ENCODE measurements at places on chromosomes 16 and 17.

DNA sequence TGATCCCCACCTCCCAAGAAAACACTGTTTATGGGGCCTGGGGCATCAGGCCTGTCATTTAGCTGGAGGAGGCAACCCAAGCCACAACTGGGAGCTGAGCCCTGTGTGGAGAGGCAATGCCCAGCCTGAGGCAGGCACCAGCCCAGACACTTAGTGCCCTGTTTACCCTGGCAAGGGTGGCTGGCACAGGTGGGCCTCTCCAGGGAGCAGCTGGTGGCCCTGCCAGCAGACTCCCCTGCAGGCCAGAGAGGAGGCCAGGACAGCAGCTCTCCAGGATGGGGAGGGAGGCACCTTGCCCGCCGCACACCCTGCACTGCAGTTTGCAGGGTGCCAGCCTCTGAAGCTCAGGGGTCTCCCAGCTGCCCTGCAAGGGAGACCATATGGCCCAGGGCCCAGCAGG lies 9.1 kb upstream of the TMEM92 start:
- DNase-seq, result no peak

DNA sequence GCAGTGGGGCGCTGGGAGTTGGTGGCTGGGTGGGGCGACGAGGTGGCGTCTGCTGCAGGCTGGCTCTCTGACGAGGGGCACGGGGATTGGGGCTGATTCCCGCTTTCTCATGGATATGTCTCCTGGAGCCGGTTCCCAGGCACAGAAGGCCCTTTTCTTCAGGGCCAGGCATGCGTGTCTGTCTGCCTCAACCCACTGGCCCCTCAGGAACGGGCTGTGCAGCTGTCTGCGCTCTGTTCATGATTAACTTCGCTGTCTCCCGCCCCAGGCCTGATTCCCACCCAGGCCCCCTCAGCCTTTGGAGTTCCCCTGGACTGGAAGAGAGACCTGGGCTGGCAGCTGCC lies 53.1 kb downstream of the RAP1GAP2 start:
- no peak for DNase-seq

DNA sequence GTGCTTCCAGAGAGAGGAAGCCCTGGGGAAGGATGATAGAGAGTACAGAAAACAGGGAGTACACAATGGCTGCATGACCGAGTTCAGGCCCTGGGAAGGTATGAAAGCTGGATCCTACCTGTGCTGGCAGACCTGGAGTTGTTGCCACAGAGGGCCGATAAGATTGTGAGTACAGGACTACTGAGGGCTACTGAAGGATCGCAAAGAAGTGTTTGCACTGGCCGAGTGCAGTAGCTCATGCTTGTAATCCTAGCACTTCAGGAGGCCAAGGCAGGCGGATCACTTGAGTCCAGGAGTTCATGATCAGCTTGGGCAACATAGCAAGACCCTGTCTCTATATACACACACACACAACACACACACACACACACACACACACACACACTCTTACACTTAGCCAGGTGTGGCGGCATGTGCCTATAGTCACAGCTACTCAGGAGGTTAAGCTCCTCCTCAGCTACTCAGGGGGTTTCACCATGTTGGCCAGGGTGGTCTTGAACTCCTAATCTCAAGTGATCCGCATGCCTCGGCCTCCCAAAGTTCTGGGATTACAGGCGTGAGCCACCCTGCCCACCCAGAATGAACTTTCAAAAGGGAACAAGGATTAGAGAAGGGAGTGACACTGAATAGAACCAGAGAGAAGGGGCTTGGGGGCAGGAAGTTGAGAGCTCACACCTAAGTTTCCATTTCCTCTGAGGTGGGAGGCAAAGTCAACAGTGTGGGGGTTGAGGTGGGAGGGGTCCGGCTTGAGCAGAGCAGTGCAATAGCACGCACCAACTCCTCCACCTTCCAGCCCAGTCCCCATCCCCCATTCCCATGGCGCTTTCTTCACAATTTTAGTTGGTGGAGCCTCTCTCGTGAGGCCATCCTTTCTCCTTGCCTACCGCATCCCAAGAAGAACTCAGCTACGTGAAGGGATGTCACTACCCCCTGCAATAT lies 7.5 kb downstream of the SCIMP start:
- no peak for DNase-seq

GRCh38 chr17:67700037-67700724 lies 17.6 kb upstream of the NOL11 start:
- no peak for DNase-seq

- DNase-seq, result no peak
Measured at GRCh38 chr16:12586701-12587100, 217.0 kb downstream of the CPPED1 start.

GRCh38 chr17:77528516-77529327 lies 388.0 kb downstream of the SEC14L1 start:
- DNase-seq, result peak; percentile 67

- no peak for DNase-seq
Measured at GRCh38 chr16:50038756-50039529, 13.9 kb downstream of the CNEP1R1 start.

GRCh38 chr17:20084621-20085282 lies 75.6 kb downstream of the SPECC1 start:
- no peak for DNase-seq

GRCh38 chr16:53689636-53690035 lies 14.0 kb downstream of the RPGRIP1L start:
- DNase-seq, result no peak

DNA sequence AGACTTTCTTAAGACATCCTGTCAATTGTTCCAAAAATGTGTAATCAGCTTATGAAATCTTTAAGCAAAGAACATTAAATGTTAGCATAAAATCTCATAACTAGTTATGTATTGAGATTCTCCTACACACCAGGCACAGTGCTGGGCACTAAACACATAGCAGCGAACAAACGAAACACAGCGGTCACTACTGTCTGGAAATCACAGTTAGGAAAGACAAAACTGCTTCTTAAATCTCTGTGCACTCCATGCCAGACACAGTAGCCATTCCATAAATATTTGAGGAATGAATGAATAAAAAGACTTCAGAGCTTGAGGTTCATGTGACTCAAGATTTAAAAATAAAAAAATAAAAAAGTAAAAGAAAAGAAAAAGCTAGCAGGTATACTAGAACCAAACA lies 20.1 kb downstream of the TOX3 start:
- DNase-seq, result no peak

DNA sequence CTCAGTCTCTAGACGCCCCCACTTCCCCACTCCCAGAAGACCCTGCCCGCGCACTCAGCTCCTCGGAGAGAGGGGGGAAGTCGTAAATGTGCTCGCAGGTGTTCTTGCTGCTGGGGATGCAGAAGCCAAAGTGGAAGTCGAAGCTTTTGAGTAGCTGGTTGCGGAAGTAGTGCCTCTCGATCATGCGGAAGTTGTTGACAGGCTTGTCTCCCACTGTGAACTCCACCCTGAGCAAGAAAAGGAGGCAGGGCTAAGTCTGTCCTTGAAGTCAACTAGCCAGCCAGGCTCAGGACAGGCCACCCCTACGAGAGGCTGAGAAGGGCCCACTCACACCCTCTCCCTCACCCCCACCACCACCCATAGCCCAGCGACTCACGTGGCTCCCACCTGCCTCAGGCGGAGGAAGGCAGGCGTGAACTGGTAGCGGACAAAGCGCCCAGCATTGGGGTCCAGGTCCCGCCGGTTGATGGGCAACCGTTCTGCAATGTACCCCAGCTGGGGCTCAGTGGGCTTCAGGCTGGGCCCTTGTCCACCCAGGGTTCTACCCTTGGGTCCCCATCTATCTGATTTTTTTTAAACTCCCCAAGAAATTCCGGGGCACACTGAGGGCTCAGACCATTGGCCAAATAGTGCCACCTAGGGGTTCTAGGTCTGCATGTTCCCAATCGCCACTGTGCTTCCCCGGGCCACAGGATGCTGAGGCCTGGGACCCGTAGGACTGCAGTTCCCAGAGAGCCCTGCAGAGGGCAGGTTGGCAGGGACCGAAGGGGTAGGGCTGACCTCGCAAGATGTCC lies 4.6 kb downstream of the UNC119 start:
- DNase-seq, result peak; percentile 81

- no peak for DNase-seq
Measured at GRCh38 chr16:89869911-89870310, 3.5 kb upstream of the TCF25 start.

- DNase-seq, result no peak
Measured at GRCh38 chr17:20184977-20185619, 175.9 kb downstream of the SPECC1 start.

DNA sequence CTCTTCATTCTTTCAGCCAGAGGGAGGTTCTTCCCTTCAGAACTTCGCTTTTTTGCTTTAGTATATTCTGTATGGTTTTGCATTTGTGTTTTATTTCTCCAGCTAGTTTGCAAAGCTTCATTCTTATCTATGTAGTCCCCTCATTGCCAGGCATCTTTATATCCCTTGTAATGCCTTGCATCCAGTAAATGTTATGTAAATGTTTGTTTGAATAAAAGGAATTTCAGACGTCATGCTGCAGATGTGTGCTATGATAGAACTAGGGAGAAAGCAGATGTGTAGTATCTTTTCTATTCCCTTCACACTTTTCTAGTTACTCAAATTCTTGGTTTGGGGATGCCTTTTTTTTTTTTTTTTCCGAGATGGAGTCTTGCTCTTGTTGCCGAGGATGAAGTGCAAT lies 62.6 kb upstream of the RASL10B start:
- no peak for DNase-seq

GRCh38 chr16:9422762-9423513 lies 331.5 kb downstream of the HAPSTR1 start:
- DNase-seq, result no peak

DNA sequence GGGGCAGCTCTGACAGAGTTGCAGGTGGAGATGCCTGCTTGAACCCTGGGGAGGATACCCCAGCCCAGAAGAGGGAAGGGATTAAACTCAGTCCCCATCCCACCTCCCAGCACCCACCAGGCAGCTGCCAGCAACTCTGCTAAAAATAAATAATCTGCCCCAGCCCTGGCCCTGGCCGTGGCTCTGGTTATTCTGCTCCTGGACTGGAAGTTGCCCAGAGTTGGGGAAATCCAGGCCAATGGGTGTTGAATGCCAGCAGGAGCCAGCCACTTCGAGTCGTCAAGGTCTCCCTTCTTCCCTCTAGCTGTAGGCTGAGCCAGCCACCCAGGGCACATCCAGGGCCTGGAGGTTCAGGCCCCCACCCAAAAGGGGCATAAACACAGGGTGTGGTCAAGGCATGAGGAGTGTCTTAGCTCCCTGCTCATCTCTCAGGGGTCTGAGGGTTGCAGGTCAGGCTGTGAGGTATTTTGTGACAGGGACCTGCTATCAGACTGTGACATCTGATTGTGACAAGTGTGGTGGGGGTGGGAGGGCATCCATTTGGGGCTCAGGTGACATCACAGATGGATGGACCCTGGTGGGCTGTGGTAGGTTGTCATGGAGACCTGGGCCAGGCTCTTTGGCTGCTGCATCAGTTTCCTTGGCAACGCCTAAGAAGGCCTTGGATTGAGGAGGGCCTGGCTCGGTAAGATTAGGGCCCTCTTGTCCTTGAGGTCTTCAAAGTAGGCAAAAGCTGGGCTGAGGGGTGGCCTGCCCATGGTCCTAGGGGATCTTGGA lies 1.0 kb upstream of the RRAD start:
- DNase-seq, result no peak

- no peak for DNase-seq
Measured at GRCh38 chr17:38463451-38463858, 35.2 kb downstream of the ARHGAP23 start.

- no peak for DNase-seq
Measured at GRCh38 chr17:213286-214105, 32.0 kb upstream of the DOC2B start.

DNA sequence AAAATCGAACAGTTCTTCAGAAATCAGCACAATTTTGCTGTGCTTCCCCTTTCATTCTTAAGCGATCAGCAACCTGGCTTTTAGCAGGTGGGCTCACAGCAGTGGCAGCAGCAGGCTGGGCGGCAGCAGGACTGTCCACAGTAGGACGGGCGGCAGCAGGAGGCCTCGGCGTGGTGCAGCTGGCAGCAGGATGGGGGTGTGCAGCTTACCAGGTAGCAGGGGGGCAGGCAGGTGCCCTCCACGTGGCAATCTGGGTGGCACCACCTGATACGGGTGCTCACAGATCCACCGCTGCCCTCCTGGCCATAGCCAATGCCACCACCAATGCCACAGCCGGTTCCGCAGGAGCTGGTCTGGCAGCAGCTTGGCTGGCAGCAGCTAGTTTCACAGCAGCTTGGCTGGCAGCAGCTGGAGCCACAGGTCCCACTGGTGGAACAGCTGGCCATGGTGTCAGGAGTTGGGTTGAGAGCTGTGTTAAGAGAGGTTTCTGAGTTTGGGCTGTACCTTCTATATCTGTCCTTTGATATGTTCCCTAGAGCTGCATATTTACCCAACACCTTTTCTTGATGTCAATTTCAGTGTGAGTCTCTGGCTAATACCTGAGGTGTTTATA lies at the start of gene KRTAP1-4:
Gene KRTAP1-4 (minus strand): TSS at position 563 of the 613 bp plus-strand sequence. CDS start 117 bp downstream, at position 446.
- no peak for DNase-seq

DNA sequence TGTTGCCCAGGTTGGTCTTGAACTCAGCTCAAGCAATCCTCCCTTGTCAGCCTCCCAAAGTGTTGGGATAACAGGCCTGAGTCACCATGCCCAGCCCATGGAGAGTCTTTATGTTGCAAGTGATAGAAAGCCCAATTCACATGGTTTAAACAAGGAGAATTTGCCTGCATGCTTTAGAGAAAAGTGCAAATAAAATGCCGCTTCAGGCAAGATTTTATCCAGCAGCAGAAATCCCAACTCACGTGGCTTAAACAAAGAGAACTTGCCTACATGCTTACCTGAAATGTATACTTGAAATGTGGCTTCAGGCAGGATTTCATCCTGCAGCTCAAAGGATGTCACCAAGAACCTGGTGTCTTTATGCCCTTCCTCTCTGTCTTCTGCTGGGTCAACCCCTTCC lies 28.8 kb upstream of the XYLT2 start:
- DNase-seq, result no peak

DNA sequence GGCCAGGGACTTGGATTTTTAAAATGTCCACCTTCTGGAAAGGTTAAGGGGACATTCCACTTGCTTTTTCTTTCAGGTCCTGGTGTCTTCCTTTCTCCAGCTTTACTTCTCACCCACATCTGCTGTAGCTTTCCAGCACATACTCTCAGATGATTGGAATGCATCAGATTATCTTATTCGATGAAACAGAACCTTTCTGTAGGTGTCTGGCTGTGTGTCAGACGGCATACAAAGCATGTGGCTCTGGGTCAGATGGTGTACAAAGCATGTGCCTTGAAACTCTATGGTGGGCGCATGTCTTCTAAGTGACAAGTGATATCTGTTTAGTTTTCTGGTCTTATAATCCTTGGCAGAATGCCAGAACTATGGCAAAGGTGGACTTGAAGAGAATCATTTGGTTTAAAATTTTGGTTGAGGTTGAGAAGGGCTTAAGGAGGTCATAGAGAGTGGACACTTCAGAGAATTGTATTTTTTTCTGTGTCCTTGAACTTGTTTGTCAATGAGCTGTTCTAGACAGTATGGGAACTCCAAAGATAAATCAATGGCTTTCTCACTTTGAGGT lies 125.3 kb downstream of the FTO start:
- no peak for DNase-seq

- DNase-seq, result no peak
Measured at GRCh38 chr17:46124695-46125592, 68.3 kb downstream of the KANSL1 start.
